OCI-M1 (cell line): ENCODE measurements at places on chromosomes 11 and 22.

- DNase-seq, result no peak
These were observed 22.7 kb downstream of the IFT27 start for GRCh38 chr22:36753120-36753802.

DNA sequence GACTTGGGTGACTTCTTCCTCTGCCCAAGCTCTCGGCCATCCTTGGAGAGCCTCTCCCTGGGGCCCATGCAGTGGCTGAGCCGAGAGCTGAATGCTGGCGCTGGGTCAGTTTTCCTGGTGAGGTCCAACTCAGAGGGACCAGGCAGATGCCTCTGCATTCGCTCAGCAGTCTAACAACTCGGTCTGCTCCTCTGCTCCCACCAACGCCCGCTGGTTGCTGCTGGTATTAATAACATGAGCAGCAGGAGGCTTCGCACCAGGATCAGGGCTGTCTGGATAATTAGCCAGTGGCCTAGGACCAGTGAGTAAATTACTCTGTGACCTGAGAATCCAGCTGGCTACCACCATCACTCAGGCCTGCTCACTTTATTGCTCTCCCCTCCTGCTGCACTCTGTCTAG is 77.7 kb upstream of the FAM181B start:
- no peak for DNase-seq

DNA sequence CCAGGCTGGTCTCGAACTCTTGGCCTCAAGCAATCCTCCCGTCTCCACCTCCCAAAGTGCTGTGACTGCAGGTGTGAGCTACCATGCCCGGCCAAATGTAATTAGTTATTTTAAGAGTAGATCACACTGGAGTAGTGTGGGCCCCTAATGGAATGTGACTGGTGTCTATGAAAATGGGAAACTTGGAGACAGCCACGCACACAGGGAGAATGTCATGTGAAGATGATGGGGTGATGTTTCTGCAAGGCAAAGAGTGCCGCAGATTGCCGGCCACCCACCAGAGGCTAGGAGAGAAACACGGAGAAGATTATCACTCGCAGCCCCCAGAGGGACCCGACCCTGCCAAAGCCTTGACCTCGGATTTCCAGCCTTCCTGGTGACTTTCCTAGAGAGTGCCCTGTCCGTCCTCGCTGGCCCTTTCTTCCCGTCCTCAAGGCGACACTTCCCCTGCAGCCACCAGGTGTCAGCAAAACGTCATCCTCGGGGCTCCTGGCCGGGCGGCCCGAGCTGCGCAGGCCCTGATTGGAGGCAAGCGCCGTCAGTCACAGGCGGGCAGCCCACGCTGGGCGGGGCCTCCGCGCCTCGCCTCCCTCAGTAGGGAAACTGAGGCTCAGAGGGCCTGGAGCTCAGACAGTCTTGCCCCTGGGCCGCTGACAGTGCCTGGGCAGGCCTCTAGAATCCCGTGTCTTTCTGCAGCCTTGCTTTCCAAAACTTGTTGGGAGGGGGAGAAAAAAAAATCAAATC is 16.3 kb downstream of the CRYBB2 start:
- DNase-seq, result peak; percentile 93

GRCh38 chr11:3108183-3108721 is 51.0 kb upstream of the CARS1 start:
- no peak for DNase-seq

- no peak for DNase-seq
These were observed 1.0 kb downstream of the ADAMTS15 start for GRCh38 chr11:130449310-130449990.

DNA sequence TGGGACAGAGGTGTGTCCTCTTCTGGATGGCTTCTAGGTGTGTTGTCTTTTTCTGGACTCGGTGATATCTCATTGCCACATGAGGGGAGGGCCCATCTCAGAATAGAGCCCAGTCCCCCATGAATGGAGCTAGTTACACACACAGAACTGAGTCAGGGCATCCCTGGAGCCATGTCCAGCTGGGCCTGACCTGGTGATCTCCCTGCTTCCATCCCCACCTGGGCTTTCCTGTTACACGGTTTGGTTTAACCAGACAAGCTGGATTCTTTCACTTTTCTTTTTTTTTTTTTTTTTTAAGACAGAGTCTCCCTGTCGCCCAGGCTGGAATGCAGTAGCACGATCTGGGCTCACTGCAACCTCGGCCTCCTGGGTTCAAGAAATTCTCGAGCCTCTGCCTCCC is 6.1 kb upstream of the A4GALT start:
- no peak for DNase-seq

DNA sequence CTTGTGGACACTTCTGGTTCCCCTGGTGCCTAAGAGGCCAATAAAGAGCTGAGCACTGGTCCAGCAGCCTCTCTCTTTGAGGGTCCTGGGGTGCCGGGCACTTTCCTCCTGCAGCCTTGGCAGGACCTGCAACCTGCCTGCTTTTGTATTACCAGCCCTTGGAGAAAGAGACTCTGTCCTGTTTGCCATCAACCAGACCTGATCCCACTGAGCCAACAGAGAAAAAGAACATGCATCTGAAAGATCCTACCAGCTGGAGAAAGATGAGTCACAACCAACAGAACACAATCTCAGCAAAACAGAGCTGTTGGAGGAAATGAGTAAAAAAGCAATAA is 321.0 kb downstream of the DDX10 start:
- DNase-seq, result no peak

- DNase-seq, result no peak
These were observed 16.8 kb upstream of the IGLL5 start for GRCh38 chr22:22870577-22871404.

DNA sequence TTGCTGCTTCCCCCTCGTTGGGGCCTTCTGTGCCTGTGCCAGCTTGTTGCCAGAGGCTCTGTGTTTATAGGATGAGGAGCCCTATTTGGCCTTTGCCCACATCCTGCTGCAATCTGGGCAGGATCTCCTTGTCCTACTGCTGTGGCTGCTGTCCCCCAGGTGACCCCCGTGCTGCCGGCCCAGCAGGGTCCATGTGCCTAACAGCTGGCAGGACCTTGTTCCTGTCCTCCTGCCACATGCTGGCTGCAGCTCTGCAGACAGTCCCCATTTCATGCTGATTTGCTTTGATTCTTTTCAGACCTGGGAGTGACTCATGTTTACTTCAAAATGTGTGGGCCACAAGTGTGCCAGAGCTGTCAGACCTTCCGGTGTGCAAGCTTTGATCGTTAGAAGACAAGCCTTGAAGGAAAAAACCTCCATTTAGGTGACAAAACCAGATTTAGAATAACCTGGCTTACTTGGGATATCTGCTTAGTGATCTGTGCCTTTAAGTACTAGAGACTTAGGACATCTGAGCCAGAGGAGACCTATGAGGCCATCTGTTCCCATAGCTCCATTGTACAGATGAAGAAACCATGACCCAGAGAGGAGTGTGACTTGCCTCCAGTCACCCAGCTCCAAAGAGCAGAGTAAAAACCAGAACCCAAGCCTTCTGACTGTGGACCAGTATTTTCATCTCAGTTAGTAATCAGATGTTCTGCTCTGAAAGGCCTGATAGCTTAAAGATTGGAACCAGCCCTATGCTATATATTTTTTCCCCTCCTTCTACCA is 11.1 kb downstream of the NAV2 start:
- no peak for DNase-seq

GRCh38 chr11:67301951-67302516 is 1.3 kb upstream of the SSH3 start:
- no peak for DNase-seq

DNA sequence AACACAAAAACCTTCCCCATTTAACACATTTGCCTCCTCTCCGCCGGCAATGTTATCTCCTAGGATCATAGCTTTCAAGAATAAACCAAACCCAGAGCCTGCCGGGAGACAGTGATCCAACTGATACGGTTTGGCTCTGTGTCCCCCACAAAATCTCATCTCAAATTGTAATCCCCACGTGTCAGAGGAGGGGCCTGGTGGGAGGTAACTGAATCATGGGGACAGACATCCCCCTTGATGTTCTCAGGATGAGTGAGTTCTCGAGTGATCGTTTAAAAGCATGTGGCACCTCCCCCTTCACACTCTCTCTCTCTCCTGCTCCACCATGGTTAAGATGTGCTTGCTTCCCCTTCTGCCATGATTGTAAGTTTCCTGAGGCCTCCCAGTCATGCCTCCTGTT is 33.3 kb downstream of the RBFOX2 start:
- DNase-seq, result no peak

DNA sequence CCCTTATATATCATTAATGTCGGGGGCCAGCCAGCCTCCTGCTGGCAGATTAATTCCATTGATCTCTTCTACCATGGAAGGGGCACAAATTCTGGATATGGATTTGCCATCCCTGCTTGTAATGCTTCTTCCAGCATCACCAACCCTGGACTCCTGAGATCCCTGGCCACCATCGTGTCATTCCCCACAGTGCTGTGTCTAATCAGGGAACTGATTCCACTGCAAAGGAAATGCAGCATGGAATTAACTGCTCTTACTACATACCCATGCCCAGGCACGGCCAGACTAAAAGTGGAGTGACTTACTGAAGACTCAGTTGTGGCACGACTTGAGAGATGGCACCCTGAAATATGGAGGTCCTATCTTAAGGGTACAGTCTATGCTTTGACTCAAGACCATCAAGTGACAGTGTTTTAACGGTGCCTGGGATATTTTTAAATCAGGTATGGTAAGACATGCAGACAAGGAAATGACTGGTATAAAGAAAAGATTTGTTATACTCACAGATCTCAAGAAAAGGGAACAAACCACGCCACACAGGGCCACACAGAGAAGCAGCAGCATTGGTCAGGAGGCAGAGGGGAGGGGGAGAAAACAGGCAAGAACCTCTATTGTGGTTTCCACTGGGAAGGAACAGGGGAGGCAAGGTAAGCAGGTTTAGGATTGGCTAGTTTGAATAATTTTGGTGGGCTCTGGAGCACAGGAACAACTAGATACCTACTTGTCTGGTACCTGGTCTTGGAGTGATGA is 65.1 kb downstream of the IGLL5 start:
- no peak for DNase-seq
